ENCODE measurements at places on chromosomes 11 and 22. TPM values are rescaled to one million over a fixed set of nuclear protein-coding genes. Genes with fewer than 3 reads are reported as not detected.

DNA sequence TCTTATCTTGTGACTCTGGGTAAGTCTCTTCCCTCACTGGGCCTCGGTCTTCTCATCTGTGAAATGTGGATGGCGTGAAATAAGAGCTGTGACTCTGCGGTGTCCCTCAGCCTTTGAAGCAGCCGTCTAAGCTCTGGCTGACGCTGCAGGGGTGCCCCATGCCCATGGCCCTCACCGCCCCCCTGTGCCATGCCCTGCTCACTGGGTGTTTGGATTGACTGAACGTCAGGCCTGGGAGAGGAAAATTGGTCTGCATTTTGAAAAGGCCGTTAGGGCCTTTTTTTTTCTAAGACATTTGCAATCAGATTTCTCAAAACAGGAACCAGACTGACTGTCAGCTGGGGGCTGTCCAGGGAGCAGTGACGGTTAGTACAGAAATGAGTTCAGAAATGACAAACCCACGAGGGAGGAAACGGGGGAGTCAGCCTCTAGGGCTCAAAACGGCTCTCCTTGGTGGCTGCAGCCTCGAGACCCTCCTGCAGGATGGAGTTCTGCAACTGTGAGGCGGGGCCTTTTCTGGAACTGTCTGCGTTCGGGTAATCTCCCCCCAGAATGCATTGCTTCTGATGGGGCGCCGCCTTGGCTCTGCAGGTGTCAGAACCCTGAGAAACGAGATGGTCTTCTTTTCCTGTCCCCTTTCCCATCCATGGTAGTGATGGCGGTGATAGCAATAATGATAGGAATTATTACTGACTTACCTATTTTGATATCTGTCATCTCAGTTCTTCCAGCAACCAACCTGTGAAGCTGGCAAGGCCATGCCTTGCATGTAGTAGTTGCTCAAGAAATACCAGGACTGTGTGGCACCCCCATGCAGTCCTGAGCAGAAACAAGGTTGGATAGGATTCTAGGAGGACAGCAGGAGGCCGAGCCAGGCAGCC lies 2.0 kb downstream of the GRK2 start:
- H3K36me3 ChIP-seq, result no peaks in the 10 kb centered on the region
- peaks cover 20% of the 10 kb centered on the region for H3K27me3 ChIP-seq
- no peak overlapping the region for H3K27ac ChIP-seq
- no peak for DNase-seq
- no peak overlapping the region for H3K4me3 ChIP-seq

- no peaks in the 10 kb centered on the region for H3K27me3 ChIP-seq
- no peaks in the 10 kb centered on the region for H3K36me3 ChIP-seq
- no peak overlapping the region for H3K27ac ChIP-seq
- H3K4me3 ChIP-seq, result no peak overlapping the region
Measured at GRCh38 chr11:113690619-113691569, 15.2 kb downstream of the TMPRSS5 start.

DNA sequence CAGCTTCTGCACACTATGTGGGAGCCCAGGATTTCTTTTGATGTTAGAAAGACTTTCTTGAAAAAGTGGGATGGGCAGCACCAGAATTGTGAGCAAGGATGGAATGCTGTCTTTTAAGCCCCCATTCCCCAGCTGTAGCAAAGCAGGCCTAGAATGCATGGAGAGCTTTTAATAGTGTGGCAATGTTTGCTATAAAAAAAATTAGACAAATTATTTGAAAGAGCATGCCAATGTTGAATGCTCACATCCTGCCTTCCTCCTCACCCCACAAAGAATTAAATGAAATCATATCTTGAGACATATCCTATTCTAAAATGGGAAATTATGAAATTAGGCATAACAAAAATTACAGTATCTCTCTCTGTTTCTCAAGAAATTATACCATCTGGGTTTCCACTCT lies 154.7 kb downstream of the C11orf91 start:
- H3K4me3 ChIP-seq, result no peak overlapping the region
- no peak for DNase-seq
- H3K4me1 ChIP-seq, result no peaks in the 10 kb centered on the region
- no peaks in the 10 kb centered on the region for H3K36me3 ChIP-seq
- no peaks in the 10 kb centered on the region for H3K27me3 ChIP-seq

DNA sequence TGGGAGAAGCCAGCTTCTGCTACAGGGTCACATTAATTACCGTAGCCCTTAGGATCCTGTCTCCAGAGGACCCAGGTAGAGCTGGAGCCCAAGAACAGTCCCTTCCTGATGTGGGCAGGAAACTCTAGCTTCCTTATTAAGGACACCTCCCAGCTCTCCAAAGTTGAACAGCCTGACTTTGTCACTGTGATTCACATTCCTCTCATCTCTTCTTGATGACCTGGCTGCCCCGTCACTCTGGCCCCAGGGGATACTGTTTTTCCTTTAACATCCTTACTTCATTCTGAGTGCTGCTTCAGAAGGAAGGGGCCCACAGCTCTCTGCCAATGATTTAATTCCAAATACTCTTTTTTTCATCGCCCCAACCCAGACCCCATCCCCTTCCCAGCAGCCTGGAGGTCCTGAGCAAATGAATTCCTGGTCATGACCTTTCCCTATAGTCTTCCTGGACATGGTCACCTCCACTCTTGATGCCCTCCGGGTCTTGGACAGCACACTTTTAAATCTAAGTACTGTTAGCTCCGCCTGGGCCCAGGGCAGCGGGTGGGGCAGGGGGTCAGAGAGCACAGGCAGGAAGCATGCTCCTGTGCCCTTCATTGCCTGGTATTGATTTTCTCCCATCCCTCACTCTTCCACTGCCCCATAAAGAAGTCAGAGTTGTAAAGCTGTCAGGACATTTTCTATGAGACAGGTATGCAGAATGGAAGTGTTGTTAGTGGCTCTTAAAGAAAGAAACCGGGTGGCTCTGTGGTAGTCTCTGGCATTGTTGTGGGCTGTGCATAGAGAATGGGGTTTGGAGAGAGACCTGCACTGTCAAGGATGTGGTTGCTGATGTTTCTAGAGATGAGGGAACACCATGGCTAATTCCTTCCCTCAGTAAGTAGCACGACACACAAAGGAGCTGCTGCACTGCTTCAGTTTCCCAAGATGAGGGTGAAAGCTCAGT lies 22.3 kb upstream of the SPON1 start:
- H3K4me3 ChIP-seq, result no peak overlapping the region
- no peak for DNase-seq
- no peaks in the 10 kb centered on the region for H3K27me3 ChIP-seq
- H3K36me3 ChIP-seq, result no peaks in the 10 kb centered on the region

GRCh38 chr11:113147249-113147648 lies 167.1 kb upstream of the TTC12 start:
- DNase-seq, result peak; percentile 67
- no peaks in the 10 kb centered on the region for H3K27me3 ChIP-seq
- H3K27ac ChIP-seq, result peak overlapping the region; percentile 59

DNA sequence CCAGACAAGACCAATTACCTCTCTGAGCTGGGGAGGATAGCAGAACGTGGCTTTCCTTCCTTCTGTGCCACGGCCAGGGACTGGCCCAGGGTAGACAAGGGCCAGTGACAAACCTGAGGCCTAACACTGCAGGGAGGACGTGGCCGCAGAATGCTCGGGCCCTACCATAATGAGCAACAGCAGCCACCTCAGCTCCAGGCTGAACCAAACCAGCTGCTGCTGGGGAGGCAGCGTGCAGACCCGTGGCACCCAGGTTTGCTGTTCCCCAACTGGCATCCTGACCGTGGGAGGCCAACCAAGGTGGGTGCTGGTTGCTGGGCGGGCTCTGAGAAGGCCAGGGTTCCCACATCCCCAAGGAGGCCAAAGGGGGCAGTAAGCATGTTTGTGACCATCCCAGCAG lies 83.0 kb downstream of the MORC2 start:
- peaks cover 16% of the 10 kb centered on the region for H3K4me1 ChIP-seq
- DNase-seq, result no peak
- no peaks in the 10 kb centered on the region for H3K36me3 ChIP-seq
- H3K27ac ChIP-seq, result no peak overlapping the region
- no peaks in the 10 kb centered on the region for H3K27me3 ChIP-seq

- H3K36me3 ChIP-seq, result no peaks in the 10 kb centered on the region
- no peak overlapping the region for H3K4me3 ChIP-seq
- no peak for DNase-seq
- peaks cover 14% of the 10 kb centered on the region for H3K4me1 ChIP-seq
- H3K27ac ChIP-seq, result no peak overlapping the region
Measured at GRCh38 chr11:117654281-117655255, 142.4 kb downstream of the DSCAML1 start.

- no peak overlapping the region for H3K4me3 ChIP-seq
- DNase-seq, result no peak
- H3K4me1 ChIP-seq, result peaks cover 6% of the 10 kb centered on the region
- H3K27me3 ChIP-seq, result no peaks in the 10 kb centered on the region
Measured at GRCh38 chr11:34560511-34560910, 46.9 kb upstream of the ELF5 start.

- peaks cover 1% of the 10 kb centered on the region for H3K4me1 ChIP-seq
- no peaks in the 10 kb centered on the region for H3K27me3 ChIP-seq
- DNase-seq, result peak; percentile 35
- no peaks in the 10 kb centered on the region for H3K36me3 ChIP-seq
- H3K4me3 ChIP-seq, result no peak overlapping the region
Measured at GRCh38 chr11:74701351-74701750, 29.9 kb downstream of the CHRDL2 start.

DNA sequence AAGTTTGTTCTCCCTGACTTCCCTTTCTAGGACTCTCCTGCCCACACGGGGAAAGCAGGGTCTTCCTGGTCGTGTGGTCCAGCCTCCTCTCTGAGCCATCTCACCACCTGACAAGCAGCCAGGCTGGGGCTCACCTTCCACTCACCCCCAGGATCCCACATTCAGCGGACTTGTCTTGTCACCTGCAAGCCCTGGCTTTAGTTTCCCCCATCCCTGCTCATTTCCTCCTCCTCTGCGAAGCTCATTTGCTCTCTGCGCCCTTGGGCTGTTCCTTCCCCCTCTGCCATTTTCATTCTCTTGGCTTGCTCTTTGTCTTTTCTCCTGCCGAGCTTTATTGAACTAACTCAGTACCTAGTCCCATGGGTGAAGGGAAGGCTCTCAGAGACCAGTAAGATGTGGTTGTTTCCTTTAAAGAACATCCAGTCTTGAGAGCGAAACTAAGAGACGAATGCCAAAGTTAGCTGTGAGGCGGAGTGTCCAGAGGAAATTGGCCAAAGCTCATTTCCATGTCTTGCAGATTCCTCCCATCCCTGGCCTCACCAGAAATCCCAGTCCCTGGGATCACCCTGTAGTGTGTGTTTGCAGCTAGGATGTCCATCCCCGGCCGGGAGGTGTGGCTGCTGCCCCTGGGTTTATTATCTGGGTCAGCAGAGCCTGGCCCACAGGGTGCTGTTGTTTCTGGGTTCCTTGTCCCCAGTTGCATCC lies 2.0 kb downstream of the ST14 start:
- no peaks in the 10 kb centered on the region for H3K36me3 ChIP-seq
- H3K4me1 ChIP-seq, result peaks cover 14% of the 10 kb centered on the region
- H3K27me3 ChIP-seq, result peaks cover 61% of the 10 kb centered on the region
- no peak overlapping the region for H3K27ac ChIP-seq

DNA sequence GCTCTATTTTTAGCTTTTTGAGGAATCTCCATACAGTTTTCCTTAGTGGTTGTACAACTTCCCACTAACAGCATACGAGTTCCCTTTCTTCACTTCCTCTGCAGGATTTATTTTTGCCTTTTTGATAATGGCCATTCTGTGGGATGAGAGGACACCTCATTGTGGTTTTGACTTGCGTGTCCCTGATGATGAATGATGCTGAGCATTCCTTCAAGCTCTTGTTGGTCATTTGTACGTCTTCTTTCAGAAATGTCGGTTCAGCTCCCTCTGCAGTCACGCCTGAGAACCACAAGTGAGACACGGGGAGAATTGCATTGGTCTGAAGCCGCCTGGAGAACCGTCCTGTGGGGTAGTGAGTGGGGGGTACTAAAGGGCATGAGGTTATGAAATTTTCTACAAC lies 2.0 kb upstream of the KRTAP5-10 start:
- H3K4me3 ChIP-seq, result no peak overlapping the region
- H3K27me3 ChIP-seq, result no peaks in the 10 kb centered on the region
- H3K27ac ChIP-seq, result no peak overlapping the region
- DNase-seq, result peak; percentile 65
- H3K36me3 ChIP-seq, result no peaks in the 10 kb centered on the region

GRCh38 chr11:61560751-61561150 lies 20.1 kb downstream of the SYT7 start:
- no peaks in the 10 kb centered on the region for H3K36me3 ChIP-seq
- H3K27ac ChIP-seq, result no peak overlapping the region
- H3K27me3 ChIP-seq, result peaks cover 38% of the 10 kb centered on the region

- H3K36me3 ChIP-seq, result no peaks in the 10 kb centered on the region
- no peak overlapping the region for H3K4me3 ChIP-seq
- H3K27ac ChIP-seq, result no peak overlapping the region
- no peaks in the 10 kb centered on the region for H3K27me3 ChIP-seq
- peaks cover 9% of the 10 kb centered on the region for H3K4me1 ChIP-seq
Measured at GRCh38 chr11:114821621-114822412, 143.5 kb downstream of the NXPE2 start.

DNA sequence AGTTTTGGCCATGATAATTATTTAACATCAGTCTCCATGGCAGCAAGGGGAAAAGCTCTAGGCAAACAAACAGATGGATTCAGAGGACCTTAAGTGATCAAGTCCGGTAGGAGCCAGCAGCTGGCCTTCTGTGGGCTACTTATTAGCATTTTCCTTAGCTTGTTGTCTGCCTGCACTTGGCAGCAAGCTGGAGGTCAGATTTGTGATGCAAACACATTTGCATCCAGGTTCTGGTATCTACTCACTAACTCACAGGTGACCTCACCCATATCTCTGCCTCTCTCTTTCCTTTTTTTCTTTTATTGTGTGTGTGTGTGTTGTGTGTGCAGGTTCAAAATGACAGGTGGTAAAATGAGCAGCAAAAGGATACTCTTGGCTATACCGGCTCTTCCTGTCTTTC lies 32.3 kb downstream of the ARHGAP42 start:
- H3K4me1 ChIP-seq, result peaks cover 18% of the 10 kb centered on the region
- H3K27me3 ChIP-seq, result no peaks in the 10 kb centered on the region
- H3K27ac ChIP-seq, result peak overlapping the region; percentile 28
- DNase-seq, result peak; percentile 57

DNA sequence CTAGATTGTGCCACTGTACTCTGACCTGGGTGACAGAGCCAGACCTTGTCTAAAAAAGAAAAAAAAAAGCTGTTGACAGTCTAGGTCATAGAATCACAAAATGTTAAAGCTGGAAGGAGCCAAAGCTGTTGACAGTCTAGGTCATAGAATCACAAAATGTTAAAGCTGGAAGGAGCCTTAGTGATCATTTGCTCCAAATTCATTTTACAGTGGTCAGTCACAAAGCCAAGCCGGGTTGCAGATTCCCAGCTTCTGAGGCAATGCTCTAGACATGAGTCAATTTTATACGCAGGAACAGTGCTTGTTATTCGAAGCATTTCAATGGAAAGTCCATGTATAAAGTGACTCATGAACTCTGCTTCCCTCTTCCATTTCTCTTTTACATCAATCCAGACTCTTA lies 47.4 kb downstream of the SYT13 start:
- no peaks in the 10 kb centered on the region for H3K27me3 ChIP-seq
- H3K36me3 ChIP-seq, result no peaks in the 10 kb centered on the region
- no peaks in the 10 kb centered on the region for H3K4me1 ChIP-seq
- no peak for DNase-seq
- no peak overlapping the region for H3K4me3 ChIP-seq

GRCh38 chr11:27770576-27770975 lies 70.3 kb upstream of the BDNF start:
- no peak overlapping the region for H3K27ac ChIP-seq
- H3K27me3 ChIP-seq, result no peaks in the 10 kb centered on the region
- DNase-seq, result no peak
- H3K36me3 ChIP-seq, result no peaks in the 10 kb centered on the region

- no peak for DNase-seq
- no peaks in the 10 kb centered on the region for H3K36me3 ChIP-seq
- no peak overlapping the region for H3K4me3 ChIP-seq
- no peaks in the 10 kb centered on the region for H3K27me3 ChIP-seq
Measured at GRCh38 chr11:104665641-104666040, 232.6 kb downstream of the CASP12 start.

The RFPL1 gene
- total RNA-seq, result not detected

The CDC45 gene
- 50.7 TPM for total RNA-seq

The ARHGAP42 gene
- 31.0 TPM for total RNA-seq

The RAB39A gene
- total RNA-seq, result 13.2 TPM

The NOX4 gene
- 3.3 TPM for total RNA-seq
